ENCODE measurements at places on chromosomes 13 and 19.
A peak's percentile ranks its signal among the peaks of the same experiment; 100 is the strongest.

DNA sequence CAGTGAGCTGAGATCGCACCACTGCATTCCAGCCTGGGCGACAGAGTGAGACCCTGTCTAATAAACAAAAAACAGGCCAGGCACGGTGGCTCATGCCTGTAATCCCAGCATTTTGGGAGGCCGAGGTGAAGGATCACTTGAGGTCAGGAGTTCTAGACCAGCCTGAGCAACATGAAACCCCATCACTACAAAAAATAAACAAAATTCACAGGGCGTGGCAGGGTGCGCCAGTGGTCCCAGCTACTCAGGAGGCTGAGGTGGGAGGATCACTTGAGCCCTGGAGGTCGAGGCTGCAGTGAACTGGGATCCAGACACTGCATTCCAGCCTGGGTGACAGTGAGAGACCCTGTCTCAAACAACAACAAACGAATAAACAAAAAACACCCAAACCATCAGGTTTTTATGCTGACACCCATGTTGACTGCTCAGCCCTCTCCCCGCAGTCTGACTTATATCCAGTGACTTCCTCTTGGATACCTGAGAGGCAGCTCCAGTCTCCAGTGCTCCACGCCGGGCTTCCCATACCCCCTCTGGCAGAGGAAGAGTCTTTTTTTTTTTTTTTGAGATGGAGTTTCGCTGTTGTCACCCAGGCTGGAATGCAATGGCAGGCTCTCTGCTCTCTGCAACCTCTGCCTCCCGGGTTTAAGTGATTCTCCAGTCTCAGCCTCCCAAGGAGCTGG, 17.7 kb downstream of the WTIP start:
- no peak for DNase-seq

GRCh38 chr19:2042485-2043250, 8.4 kb downstream of the MKNK2 start:
- DNase-seq = no peak

DNA sequence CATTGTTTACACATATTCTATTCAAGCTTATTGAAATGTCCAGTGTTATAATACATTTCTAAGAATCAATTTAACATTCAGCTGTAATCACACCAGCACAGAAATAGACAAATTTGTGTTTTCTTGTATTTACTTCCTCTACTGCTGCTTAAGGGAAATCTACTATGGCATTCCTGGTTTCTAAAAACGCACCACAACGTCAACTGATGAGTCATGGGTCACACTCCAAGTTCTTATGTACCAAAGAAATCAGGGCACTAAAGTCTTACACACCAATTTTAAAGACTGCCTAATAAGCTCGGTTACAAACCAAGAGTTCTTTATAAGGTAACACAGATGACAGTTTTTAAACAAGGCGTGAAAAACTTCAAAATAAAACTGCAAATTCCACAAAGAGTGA, 13.2 kb downstream of the LNX2 start:
- DNase-seq = peak; percentile 80

DNA sequence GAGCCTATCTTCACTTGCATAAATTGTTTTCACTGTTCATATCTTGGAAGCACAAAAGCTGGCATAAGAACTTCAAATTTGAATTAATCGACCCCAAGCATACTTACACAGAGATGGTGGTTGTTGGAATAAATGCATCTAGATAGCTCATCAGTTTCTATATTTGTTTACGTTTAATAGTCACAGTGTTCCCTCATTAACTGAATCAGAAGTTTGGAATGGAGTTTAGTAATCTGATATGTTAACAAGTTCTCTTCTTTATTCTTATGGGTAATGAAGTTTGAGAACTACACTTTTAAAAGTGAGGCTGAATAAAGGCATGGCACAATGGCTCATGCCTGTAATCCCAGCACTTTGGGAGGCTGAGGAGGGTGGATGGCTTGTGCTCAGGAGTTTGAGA, 886.7 kb upstream of the PCDH20 start:
- no peak for DNase-seq

- no peak for DNase-seq
These were observed 963.4 kb downstream of the PCDH17 start for GRCh38 chr13:58594747-58595600.

DNA sequence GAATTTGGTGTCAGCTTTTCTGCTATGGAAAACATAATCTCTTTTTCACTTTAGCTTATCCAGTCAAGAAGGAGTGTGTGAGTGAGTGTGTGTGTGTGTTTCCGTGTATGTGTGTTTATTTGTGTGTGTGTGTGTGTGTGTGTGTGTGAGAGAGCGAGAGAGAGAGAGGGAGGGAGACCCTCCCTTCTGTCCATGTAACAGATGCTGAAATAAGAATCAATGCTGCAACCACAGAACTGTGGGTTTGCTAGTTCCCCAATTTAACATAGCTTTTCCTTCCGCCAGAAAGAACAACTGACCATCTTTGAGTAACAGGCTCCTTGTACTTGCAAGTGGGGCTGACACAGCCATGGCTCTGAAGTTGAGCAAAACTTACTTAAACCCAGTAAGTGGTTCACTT, 5.2 kb downstream of the LCP1 start:
- no peak for DNase-seq

DNA sequence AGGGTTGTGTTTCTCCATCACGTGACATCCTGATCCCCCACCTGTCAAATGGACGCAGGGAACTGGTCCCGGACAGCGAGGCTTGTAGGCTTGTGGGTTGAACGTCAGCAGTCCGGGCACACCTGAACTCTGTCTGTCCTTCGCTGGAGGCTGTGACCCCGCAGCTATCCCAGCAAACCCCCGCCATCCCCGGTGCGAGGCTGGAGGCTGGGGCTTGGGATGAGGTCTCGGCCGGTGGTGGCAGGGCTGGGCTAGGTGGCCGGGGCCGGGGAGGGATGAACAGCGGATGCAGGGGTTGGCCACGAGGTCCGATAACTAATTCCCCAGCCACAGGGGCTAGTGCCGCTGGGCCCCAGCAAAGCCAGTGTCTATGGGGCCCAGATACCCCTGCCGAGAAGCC, 8.8 kb downstream of the LSM7 start:
- DNase-seq = no peak

DNA sequence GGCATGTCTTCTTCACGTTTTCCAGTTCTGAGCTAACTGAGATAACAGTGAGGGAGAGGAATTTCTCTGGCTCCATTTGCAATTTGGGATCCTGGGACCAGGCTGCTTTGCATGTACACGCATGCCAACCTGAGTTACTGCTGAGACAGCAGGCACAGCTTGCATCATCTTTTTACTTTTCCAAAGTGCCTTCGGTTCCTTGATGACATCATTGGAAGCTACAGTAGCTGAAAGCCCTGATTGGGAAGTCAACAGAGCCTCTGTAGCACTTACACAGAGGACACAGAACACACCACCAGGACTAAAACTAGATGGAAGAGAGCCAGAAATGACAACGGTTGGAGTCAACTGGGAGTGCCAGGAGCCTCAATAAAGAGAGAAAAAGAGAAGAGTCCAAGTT, 399.1 kb upstream of the GPC6 start:
- DNase-seq = no peak

DNA sequence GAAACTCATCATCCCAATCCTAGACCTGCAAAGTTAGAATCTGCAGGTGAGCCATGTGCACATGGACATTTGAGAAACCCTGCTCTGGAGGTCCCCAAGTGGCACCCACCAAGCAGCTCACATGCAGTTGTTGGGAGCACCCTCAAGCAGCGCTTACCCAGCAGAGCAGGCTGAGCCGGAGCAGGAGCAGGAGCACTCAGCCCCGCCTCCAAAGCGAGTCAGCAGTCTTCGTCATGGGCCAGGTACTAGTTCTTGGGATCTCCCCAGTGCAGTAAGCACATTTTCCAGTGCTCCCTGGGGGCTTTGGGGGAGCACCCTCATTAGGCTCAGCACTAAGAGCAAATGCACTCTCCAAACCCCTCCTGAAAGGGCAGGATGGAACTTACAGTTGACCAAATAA, 572.7 kb downstream of the IRS2 start:
- no peak for DNase-seq

DNA sequence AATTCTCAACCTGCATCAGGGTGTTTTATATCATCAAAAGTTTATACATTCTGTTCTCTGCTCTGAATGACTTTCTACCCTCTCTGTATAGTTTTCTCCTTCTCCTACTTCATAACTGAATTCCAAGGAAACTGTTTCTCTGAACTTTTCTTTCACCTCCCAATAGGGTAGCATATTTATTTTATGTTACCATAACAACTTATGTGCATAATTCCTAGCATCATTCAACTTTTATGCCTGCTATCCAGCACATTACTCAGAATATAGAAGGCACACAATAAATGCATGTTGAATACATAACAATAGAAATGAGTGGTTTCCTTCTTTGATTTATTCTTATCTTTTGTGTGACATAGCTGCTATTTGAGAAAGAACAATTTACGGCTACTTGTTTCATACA, 2385.0 kb downstream of the PCDH9 start:
- no peak for DNase-seq

DNA sequence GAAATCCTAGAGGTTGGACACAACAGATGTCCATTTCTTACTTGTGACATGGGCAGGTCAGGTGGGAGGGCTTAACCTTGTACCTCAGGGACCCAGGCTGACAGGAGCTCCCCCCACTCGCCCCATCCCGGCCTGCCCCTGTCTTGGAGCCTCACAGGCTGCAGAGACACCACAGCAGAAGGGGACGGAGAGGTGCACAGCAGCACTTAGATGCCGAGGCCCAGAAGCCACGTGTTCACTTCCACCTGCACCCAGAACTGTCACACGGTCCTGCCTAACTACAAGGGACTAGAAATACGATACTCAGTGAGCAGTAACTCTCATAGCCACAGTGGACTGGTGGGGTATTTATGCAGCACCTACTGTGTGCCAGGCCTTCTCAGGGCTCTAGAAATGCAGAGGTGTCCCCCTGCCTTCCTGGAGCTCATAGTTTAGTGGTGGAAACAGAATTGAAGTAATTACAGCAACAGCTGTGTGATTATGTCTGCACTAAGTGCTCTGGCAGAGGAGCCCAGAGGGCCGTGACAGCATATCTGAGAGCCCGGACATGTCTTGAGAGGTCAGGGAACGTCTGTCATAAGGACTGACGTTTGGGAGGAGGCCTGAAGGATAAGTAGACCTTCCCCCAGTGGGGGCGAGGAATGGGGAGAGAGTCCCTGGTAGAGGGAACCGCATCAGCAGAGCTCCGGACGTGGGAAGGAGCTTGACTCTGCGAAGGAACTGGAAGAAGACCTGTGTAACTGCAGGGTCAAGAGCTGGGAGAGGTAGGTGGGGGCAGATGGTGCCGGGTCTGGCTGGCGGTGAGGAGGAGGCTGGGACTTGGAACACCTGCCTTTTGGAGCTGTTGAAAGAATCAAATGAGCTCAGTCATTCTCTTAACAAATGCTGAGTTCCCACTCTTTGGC, 130.0 kb downstream of the SIPA1L3 start:
- no peak for DNase-seq

GRCh38 chr19:13037161-13037560, 41.9 kb downstream of the NFIX start:
- DNase-seq = peak; percentile 94

DNA sequence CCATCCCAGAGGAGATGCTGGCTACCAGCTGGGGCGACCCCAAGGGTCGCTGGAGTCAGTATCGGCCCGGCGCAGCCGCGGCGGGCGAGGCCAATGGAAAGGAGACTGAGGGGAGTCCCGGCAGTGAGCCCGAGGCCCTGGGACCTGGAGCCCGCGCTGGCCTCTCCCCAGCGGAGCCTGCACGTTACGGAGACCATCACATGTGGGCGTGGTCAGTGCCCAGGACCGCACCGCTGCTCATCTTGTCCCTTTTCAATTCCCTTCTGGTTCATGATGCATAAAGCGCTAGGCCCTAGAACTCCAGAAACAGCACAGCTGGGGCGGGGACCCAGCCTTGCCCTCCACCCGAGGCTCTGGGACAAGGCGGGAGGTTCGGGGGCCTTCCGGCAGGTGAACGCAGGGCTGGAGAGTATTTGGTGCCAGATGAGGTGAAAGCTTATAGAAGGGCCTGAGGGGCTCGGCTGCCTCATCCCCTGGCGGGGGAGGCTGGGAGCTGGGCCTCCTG, 8.0 kb downstream of the C19orf25 start:
- peak; percentile 35 for DNase-seq

DNA sequence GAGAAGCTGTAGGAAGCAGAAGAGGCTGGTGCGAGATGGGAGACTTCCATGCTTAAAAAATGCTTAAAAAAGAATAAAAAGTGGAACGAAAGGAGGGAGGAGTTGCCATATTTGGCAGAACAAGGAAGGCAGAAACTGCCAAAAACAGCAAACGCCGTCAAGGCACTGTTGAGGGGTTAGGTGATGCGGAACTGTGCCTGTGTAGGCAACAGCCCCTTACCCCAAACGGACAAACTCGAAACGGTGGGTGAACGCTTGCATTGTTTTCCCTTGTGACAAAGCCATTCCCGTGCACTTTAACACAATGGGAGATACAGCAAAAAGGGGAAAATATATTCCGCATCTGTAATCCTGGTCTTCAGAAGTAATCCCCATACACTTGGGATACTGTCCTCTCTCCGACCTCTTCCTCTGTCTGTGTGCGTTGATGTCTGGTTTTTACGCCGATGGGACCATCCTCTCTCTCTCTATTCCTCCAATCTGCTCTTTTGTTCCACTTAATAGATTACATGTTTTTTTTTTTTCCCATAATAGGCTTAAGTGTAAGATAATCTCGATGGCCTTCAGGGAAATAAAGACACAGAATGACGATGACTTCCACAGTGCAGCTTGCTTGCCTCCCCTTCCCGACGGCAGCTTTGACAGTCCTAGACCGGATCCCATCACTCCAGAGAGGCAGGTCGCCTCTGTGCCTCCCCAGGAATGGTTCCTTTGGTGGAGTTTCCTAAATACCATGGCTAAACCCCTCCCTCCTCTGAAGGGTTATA, 132.7 kb upstream of the RNF113B start:
- no peak for DNase-seq

DNA sequence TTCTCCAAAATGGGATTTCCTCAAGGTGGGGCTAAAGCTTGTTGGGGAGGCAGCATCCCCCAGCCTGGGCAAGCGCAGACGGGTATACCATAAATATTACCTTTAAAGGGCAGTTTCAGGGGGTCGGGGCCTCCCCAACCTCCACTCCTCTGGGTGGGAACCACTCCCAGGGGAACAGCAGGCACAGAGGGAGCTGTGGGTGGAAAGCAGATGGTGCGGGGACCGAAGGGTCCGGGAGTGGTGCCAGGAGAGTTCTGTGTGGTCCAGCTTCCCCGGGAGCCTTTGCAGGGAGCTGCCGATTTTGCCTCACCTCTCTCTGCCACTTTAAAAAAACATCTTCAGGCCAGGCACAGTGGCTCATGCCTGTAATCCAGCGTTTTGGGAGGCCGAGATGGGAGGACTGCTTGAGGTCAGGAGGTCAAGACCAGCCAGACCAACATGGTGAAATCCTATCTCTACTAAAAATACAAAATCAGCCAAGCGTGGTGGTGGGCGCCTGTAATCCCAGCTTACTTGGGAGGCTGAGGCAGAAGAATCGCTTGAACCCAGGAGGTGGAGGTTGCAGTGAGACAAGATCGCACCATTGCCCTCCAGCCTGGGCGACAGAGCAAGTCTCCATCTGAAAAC, 5.5 kb downstream of the MAST3 start:
- DNase-seq = no peak

- DNase-seq = peak; percentile 70
These were observed 4.3 kb downstream of the ZGLP1 start for GRCh38 chr19:10305139-10305806.

DNA sequence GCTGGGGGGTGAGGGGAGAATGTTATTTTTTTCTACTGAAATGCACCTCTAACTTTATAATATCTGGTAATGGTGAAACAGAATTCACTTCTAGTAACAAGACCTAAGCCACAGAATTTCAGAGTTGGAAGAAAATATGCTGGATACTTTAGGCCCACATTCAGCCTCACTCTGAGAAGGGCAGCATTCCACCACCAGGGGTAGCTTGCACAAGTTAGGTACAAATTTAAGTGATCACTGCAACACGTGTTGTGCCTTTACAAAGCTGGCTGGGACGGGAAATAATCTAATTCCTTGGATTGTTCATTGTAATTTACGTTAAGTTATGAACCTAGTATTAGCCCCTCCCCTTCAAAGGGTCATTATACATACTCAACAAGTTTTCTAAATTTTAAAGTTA, 192.3 kb downstream of the RGCC start:
- DNase-seq = peak; percentile 12
